ENCODE measurements at places on chromosomes 6 and 20.

DNA sequence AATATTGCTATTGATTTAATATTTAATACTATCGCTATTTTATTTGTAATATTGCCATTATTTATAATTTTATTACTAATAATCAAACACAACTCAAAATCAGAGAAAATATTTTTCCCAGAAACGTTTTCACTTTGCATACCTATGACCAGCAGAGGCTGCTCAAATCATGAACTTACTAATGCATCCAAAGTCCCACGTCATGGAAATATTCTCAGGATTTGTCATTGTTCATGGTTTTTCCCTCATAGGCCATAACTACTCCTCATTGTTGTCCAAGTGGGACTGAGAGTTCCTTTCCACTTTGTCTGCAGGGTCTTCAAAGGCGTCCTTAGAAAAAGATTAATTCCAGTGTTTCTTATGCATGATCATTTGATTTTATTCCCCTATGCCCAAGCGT lies 344.8 kb downstream of the THBS2 start:
- no peak for DNase-seq

DNA sequence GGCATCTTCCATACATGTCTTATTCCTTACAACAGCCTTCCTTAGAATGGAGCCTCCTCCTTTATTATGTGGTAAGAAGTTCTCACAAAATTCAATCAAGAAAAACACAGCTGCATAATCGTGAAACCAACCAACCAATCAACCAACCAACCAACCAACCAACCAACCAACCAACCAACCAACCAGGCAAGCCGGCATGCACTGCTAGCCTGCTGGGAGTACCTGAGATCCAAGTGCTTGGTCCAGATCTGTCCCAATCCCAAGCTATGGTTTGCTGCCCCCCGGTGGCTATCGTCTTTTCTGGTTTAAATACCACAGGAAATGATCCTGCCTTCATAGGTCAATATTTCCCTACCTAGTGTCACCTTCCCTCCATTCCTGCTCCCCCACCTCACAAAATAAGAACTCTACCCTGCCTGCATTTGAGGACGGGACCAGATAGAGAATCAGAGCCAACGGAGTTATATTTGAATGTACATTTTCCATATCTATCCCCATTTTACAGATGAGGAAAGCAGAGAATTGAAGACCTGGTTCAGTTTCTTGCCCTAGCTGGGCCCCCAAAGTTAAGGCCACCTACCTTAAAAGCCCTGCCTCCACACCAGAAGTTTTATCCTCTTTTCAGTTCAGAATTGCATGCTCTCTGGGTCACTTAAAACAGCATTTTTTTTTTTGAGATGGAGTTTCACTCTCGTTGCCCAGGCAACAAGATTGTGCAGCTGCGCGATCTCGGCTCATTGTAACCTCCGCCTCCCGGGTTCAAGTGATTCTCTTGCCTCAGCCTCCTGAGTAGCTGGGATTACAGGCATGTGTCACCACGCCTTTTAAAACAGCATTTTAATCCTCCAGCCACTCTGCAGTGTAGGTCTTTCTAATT lies 27.1 kb downstream of the RAB44 start:
- peak; percentile 75 for DNase-seq

GRCh38 chr20:51135926-51136715 lies 113.2 kb upstream of the KCNG1 start:
- DNase-seq, result no peak

GRCh38 chr6:45990162-45990561 lies 25.5 kb downstream of the CLIC5 start:
- DNase-seq, result no peak
